Stimulated activated CD4-positive, alpha-beta T cell treated with anti-CD3 and anti-CD28 coated beads, Interleukin-4, amount 100 ng/mL, for 4 hours (primary cell): ENCODE measurements at places on chromosomes 2 and 18.

GRCh38 chr18:78992041-78993011 is 12.7 kb downstream of the SALL3 start:
- DNase-seq: no peak

- no peak for DNase-seq
These were observed 345.1 kb downstream of the DYSF start for GRCh38 chr2:71798266-71799012.

GRCh38 chr2:224033601-224034000 is 5.5 kb downstream of the SERPINE2 start:
- no peak for DNase-seq

- DNase-seq: no peak
These were observed 404.4 kb upstream of the MEIS1 start for GRCh38 chr2:66030553-66030952.

- no peak for DNase-seq
These were observed 85.3 kb upstream of the EFEMP1 start for GRCh38 chr2:56008661-56009431.

GRCh38 chr18:6797171-6797570 is 67.7 kb downstream of the ARHGAP28 start:
- no peak for DNase-seq

GRCh38 chr2:2503864-2504418 is 172.9 kb upstream of the MYT1L start:
- no peak for DNase-seq

GRCh38 chr2:176159663-176160250 is 2.6 kb downstream of the HOXD3 start:
- DNase-seq: no peak

GRCh38 chr2:230701308-230701707 is 11.3 kb upstream of the CAB39 start:
- no peak for DNase-seq

DNA sequence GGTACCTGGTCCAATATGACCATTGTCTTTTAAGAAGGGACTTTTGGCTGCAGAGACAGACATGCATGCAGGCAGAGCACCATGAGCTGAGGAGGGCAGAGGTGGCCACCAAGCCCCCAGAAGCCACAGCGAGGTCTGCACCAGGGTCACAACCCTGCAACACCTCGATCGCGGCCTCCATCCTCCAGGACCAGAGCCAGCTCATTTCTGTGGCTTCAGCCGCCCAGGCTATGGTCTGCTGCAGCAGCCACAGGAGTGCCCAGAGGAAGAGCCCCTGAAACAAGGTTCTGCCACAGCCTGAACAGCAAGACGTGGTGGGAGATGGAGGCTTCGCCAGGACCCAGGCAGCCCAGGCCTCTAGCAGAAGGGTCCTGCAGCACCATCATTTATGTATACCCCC is 53.9 kb downstream of the ANKMY1 start:
- DNase-seq: no peak

DNA sequence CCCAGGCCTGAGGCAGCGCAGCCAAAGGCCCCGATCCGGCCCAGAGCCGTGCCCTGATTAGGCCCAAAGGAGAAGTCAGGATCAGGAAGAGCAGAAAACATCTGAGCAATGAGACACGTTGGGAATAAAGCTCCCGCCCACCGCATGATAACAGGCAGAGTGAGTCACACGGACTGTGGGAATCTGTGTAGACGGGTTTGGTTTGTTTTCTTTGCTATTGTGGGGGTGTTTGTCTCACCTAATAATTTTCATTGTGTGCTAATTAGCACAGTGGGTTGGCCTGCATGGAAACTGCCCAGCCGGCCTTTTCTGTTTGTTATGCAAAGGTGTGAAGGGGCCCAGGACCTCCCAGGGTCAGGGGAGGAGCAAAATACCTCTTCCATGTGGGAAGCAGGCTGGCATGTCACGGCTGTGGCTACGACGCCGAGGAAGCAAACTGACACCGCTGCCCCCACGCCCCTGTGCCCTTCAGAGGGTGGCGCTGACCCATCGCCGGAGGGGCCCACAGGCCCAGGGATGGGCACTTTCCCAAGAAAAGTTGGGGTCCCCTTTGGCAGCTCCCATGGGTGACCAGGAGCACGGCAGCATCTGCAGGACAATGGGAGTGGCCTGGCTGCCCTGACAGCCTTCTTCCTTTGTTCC is 68.4 kb upstream of the CTDP1 start:
- DNase-seq: no peak

DNA sequence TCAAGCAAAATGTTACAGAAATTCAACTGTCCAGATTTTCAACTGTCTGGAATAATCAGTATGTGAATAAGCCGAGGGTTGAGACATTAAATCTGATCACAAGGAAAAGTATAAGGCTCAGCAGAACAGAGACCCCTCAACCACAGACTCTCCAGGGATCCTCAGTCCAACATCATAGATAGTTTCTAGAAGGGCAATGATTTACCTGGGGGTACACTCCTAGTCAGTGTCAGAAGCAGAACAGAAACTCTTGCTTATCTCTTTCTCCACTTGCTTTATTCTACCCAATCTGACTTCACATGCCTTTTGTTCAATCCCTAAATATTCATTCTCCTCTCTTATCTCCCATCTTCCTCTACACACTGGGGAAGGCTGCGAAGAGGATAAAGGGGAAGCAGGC is 36.4 kb downstream of the ICOS start:
- DNase-seq: no peak

- DNase-seq: no peak
These were observed 34.1 kb downstream of the ITGB1BP1 start for GRCh38 chr2:9388950-9389911.

GRCh38 chr2:9071032-9071431 is 67.5 kb upstream of the MBOAT2 start:
- no peak for DNase-seq

DNA sequence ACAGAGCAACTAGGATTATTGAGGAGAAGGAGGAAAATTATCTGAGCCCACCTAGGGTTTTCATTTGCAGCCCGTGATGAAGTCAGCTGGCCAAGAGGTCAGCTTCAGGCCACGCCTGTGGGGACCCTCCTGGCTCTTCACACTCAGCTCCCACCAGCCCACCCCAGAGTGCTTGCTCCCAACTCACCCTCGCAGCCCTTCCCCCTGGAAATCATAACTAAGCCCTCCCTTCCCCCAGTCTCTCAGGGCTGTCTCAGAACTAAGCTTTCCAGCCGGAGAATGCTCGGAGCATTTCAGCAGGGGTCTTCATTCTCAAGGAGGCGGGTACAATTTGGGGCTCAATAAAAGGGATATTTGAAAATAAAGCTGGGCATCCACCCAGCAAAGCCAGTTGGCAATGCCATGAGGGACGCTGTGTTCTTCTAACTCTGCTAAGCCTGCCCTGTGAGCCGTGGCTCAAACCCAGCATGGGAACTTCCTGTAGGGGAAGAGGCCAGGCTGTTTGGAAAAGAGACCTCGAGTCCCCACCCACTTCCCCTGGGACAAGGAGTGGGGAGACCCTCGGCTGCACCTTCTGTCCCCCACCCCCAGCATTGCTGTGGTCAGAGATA is 194.9 kb downstream of the CTIF start:
- DNase-seq: no peak
